ENCODE measurements at places on chromosomes 13 and 19.

GRCh38 chr13:111597191-111597611 lies 276.8 kb downstream of the TEX29 start:
- no peak for DNase-seq

DNA sequence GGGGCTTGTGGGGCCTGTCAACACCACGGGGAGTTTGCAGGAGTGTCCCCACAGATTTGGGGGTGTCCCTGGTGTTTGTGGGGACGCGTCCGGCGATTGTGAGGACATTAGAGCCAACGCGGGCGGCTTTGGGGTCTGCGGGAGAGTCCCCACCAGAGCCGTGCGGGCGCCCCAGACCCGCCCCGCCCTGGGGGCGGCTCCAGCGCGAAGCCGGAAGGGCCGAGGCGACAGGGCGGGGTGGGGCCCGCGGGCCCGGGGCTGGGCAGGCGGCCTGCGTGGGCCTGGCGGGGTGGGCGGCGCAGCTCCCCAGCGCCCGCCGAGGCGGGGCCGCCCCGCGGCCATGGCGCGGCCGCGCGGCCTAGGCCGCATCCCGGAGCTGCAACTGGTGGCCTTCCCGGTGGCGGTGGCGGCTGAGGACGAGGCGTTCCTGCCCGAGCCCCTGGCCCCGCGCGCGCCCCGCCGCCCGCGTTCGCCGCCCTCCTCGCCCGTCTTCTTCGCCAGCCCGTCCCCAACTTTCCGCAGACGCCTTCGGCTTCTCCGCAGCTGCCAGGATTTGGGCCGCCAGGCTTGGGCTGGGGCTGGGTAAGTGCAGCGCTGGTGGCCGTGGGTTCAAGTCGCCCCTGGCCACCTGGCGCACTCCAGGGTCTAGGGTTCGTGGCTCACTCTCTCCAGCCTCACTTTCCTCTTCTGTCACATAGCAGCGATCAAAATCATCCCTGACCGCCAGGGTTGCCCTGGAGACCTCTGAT lies 10.3 kb downstream of the PDE4A start:
- no peak for DNase-seq

DNA sequence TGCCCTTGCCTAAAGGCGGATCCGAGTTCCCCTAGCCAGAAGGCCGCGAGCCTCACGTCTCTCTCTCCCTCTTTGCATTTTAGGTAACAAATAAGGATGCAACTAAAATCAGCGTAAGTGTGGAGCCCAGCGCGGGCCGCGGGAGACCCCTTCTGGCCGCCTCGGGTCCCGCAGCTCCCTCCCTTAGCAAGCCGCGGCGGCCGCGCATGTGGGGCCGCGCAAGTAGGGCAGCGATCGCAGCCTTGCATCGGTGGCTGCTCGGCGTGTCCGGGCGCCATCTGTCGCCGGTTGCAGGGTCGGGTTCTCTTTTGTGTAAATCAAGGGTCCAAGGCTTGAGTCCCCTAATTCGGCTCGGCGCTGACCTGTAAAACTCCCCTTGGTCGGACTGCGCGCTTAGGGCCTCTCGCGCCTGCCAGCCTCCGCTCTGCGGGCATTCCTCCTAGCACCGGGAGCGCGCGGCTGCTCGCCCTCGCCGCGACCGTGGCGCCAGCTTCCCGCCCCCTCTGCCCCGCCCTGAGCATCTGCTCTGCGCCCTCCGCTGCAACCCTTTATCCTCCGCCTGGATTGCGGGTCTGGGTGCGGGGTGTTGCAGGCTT lies 2.7 kb downstream of the VSTM2B start:
- DNase-seq, result no peak

DNA sequence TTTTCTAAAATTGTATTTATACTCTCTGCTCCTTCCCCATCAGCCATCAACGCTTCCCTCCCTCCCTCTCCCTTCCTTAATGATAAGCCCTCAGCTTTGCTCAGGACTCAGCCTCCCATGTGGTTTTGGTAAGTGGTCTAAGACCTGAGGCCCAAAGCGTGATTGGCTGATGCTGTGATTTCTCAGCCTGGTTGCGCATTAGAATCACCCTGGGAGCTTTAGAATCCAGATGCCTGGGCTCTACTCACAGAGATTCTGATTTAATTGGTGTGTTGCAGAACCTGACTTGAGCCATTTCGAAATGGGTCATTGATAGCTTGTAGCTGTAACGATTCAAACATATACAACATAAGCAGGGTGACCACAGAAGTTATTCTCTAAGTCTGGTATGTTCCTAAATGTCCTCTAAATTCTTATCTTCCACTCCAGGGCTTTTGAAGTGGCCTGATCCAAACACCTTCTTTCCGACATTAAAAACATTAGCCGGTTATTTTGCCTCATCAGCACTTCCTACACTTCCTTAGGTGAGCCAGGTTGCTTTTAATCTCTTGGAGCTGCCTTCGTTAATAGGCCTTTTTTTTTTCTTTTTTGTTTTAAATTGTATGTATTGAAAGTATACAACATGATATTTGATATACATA lies 60.6 kb downstream of the LRCH1 start:
- no peak for DNase-seq

DNA sequence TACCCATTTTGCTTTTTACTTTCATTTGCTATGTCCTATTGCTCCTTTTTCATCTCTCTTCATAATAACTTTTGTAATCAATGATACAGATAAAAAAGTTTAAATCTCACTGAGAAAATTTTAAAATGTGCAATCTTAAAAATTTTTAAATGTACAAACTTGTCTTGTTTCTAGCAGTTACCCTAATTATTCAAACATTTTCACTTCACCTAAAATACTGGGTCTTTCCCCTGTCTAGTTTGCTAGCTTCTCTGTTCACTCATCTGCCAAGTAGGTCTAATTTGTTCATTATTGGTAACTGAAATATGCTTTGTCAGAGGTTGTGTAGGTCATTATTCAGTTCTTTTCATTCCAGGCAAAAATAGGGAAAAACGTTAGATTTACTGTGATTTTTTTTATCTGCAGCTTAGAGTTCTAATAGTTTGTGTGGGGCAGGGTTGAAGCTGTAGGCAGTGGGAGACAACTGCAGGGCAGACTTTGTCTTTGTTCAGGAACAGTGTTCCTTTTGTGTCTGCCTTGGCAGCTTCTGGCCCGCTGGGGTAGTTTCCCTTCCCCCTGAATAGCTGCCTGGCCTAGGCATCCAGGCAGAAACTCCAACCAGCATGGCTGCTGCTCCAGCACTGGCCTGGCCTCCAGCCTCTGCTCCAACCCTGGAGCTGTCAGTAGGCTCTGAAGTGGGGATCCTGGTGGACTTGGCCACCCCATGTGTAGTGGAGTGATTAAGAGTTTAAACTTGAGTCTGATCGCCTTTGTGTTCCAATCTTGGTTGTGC lies 48.5 kb downstream of the WDFY2 start:
- DNase-seq, result no peak

DNA sequence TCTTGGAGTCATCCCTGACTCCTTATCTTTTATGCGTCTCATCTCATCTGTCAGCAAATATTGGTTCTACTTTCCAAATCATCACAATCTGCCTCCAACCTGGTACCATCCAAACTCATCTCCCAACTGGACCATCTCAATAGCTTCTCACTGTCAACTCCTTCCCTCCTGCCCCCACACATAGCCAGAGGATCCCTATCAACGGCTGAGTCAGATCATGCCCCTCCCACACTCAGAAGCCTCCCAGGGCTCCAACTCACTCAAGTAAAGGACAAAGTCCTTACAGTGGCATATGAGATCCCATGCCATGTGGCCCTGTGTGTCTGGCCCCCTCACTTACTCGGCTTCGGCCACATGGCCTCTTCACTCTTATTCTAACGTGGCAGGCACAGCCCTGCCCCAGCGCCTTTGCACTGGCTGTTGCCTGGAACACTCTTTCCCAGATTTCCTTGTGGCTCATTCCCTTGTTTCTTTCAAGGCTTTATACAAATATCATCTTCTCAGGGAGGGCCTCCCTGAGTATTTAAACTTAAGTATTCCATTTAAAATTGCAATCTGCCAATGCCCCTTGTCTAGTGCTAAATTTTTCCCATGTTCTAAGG lies 4.3 kb downstream of the SPRED3 start:
- DNase-seq, result no peak

DNA sequence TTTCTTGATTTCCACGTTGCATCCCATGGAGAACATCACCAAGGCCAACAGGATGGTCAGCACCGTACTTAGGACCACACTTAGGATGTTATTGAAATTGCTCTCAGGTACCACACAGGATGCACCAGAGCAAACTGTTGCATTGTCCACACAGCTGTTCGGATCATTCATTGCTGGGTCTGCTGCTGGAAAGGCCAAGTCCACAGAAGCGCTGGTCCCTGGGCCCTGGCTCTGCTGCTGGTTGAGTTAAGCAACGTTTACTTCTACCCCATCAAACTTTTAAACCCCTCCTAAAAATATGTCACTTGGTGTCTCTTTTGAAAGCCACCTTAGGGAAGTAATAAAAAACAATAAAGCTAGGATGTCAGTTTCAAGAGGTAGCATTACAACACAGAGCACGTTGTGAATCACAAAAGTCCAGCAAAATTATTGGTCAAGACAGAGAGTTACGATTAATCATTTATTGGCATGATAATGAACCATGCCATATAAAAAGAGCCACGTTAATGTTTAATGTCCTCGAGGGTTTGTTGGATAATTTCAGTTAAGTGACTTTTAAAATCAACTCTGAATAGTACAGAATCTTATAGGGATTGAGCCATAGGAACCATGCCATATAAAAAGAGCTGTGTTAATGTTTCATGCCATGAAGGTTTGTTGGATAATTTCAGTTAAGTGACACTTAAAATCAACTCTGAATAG lies at the start of gene SLC10A2:
Gene SLC10A2 (minus strand): TSS at position 339 of the 702 bp plus-strand sequence. CDS start 168 bp downstream, at position 171.
- DNase-seq, result no peak

DNA sequence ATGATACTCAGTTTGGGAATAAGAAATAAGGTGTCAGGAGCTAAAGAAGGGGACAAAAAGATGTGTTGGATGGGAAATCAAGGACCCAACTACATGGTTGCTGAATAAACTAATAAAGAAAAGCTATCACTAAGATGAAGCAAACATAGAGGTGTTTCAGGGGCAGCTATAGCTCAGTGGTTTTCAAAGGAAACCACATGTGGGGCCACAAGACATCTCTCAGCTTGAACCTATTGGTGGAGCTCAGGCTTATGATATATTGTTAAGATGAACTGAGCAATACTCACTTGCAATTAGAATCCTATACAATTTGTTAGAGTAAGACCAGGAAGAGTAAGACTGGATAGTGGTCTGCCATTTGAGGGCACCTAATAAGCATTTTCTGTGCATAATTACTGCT lies 45.1 kb upstream of the SPRY2 start:
- no peak for DNase-seq

GRCh38 chr19:40755248-40755624 lies 4.2 kb downstream of the SNRPA start:
- DNase-seq, result no peak

DNA sequence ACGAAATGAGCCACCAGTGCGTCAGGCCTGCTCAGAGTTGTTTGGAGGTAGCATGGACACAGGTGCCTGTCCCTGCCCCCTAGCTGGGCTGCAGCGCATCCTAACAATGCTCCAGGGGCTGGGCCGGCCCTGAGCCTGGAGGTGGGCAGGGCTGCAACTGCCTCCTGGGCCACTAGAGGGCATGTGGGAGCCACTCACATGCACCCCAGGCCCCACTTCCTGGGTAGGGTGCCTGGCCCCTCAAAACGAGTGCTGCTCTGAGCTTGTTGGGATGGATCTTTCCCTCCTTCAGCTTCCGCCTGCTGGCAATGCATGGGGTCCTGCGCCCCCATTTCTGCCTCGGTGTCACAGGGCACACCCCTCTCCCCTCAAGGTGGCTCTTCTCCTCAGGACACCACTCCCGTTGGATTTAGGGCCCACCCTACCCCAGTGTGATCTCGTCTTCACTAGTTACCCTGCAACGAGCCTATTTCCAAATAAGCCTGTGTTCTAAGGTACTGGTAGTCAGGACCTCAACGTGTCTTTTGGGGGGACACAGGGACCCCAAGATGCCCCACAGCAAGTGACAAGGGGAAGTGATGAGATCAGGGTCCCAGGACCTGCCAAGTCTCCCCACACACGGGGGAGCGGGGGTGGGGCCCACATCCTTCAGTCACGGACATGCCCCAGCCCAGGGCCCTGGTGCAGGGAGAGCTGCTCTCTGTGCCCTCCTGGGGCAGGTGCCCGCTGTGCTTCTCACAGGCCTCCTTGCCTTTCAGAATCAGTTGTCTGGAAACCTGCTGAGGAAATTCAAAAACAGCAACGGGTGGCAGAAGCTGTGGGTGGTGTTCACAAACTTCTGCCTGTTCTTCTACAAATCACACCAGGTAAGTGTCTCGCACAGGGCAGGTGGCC lies 131.3 kb downstream of the STK24 start:
- DNase-seq, result peak; percentile 74

GRCh38 chr19:42246922-42247639 lies 4.7 kb upstream of the GSK3A start:
- DNase-seq, result no peak

DNA sequence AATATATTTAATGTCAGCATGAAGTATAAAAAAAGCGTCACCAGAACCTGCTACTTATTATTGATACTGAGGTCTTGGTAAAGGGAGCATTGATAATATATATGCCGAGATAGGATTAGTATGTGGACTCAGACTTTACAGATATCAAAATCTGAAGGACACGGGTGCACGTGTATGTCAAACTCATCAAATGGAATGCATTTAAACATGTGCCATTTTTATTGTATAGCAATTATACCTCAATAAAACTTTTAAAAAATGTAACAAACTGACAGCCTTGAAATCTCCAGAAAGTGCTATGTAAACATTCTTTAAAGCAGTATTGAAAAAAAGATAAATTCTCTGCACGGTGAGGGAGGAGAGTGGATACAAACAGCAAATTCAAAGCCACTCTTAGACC lies 157.9 kb downstream of the RNF17 start:
- no peak for DNase-seq

- DNase-seq, result no peak
These were observed 133.2 kb downstream of the VWA8 start for GRCh38 chr13:41827507-41828213.

- DNase-seq, result peak; percentile 41
These were observed at the start of gene LRRC8E for GRCh38 chr19:7888145-7888825. Gene LRRC8E (plus strand): TSS chr19:7888510. CDS start chr19:7895604, 7,094 bp downstream.

DNA sequence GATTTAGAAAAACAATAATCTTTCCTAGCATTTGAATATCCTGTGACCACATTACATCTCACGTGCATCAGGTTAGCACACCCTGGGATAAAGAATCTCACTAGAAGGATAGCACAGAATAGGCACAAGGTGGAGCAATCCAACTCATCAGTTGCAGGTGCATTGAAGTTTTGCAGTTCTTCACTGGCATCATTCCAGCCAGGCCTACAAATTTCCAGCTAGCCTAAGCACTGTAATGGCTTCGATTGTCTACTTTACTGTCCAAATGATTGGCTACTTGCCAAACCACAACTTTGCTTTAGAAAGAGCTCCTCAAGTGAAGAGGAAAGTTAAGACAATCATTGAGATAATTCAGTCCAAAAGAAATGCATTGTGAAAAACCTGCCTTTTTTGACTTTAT lies 89.5 kb downstream of the SPRY2 start:
- no peak for DNase-seq

All from stimulated activated CD4-positive, alpha-beta T cell treated with anti-CD3 and anti-CD28 coated beads, Interleukin-15, amount 100 ng/mL, for 1 hour (primary cell).